ENCODE measurements at places on chromosomes 3 and 15. TPM values are rescaled to one million over a fixed set of nuclear protein-coding genes. Genes with fewer than 3 reads are reported as not detected.

Gene IGSF10
- not detected for total RNA-seq

Gene SCN11A
- total RNA-seq: 0.05 TPM

Gene ADCY5
- not detected for total RNA-seq

Gene CHRD
- total RNA-seq: not detected

Gene MESP2
- total RNA-seq: not detected

- DNase-seq: no peak
These were observed 32.8 kb downstream of the ARRDC4 start for GRCh38 chr15:97993310-97993738.

DNA sequence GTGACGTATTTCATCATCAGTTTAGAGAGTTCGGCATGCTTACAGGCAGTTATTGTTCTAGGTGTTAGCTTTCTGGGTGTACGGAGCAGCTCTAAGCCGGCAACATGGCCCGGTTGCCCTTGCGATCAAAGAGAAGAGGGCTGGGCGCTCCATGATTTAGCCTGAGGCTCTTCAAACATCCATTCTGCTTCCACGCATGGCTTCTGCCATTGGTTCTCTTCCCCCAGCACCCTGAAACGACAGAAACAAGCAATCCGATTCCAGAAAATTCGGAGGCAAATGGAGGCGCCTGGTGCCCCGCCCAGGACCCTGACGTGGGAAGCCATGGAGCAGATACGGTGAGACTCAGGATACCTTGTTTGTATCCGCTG is 574 bp downstream of the NGRN start:
- DNase-seq: peak; percentile 55

- DNase-seq: no peak
These were observed 193.7 kb upstream of the MME start for GRCh38 chr3:154886437-154886836.
